ENCODE measurements at places on chromosomes 3 and 15.

DNA sequence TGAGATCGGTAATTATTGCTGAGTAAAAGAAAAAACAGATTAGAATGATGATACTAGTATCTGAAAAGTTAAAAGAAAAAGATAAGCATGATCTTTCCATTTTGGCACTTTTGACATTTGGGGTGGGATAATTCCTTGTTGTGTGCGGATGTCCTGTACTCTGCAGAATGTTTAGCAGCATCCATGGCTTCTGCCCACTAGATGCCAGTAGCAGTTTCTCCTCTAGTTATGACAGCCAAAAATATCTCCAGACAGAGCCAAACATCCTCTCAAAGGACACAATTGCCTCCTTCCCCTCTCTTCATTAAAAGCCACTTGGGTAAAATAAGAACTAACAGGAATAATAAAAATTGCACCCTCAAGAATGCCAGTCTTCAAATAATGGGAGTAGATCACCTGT lies 468.8 kb upstream of the GRM7 start:
- DNase-seq, result no peak

GRCh38 chr3:143832433-143832832 lies 15.8 kb downstream of the SLC9A9 start:
- DNase-seq, result no peak

GRCh38 chr15:33857726-33858125 lies 110.6 kb upstream of the CHRM5 start:
- DNase-seq, result no peak

DNA sequence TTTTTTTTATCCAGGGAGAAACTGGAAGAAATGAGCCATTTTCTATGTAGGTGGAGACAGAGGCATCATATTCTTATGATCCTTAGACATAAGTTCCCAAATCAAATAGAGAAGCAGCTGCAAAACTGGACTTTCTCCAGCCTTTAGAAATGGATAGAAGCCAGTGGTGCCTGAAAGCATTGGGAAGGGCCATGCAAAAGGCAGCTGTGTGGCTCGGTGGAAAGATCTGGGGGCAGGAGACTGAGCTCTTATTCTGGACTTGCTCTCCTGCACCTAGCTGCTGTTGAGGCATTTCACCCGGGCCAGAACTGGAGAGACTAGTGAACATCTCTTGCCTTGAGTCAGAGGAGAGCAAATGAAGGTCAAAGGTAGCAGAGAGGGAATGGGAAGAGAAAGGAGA lies 73.1 kb downstream of the TFG start:
- DNase-seq, result no peak

GRCh38 chr15:74621546-74621920 lies 5.9 kb downstream of the CLK3 start:
- DNase-seq, result no peak

DNA sequence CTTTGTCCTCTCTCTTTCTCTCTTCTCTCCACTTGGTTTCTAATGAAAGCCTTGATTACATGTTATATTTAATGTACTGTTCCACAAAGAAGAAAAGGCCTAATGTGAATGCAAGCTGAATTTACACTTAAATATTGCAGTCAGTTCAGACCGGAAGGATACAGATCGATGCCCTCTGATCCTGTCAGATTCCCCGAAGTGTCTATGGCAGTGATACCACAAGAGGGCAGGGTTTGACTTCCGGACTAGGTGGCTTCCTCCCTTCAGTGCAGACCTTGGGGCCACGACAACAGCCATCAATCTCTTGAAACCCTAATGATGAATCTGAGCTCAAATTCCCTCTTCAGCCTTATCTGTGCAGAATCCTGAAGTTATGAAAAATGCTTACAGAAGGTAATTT lies 29.5 kb downstream of the AGTR1 start:
- DNase-seq, result peak; percentile 31

GRCh38 chr15:31296646-31297574 lies 29.7 kb upstream of the KLF13 start:
- no peak for DNase-seq

DNA sequence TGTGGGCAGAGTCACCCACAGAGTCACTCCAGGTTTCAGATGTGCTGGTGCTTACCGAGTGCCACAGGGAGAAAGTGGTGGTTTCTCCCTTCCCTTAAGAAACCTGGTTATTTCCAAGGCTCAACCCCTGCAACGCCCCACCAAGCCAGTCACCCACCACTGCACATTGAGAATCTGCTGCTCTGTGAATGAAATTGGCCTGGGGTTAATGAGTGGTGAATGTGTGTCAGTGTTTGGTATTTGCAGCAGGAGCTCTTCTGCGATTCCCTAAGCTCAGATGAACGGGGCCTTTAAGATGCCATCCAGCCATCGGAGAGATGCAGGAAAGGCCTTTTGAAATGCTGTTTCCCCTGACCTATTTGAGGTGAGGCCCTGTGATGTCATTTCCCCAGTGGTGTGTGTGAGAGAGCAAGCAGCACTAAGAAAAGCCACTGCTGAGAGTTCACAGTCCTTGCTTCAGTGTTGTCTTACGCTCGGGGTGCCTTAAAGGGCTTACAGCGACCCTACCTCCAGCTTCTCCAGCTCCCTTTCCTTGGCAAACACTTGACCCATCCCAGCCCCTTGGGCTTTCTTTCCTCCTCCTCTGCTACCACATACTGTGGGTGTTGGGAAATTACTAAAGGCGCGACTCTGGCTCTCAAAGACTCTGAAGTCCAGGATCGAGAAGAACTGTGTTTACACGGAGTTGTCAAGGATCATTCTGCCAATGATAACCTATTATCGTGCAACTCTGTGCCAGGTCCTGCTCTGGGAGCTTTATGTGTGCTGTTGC lies 68.9 kb downstream of the SMAD3 start:
- DNase-seq, result peak; percentile 18

GRCh38 chr15:70559265-70560239 lies 203.8 kb downstream of the UACA start:
- peak; percentile 88 for DNase-seq

DNA sequence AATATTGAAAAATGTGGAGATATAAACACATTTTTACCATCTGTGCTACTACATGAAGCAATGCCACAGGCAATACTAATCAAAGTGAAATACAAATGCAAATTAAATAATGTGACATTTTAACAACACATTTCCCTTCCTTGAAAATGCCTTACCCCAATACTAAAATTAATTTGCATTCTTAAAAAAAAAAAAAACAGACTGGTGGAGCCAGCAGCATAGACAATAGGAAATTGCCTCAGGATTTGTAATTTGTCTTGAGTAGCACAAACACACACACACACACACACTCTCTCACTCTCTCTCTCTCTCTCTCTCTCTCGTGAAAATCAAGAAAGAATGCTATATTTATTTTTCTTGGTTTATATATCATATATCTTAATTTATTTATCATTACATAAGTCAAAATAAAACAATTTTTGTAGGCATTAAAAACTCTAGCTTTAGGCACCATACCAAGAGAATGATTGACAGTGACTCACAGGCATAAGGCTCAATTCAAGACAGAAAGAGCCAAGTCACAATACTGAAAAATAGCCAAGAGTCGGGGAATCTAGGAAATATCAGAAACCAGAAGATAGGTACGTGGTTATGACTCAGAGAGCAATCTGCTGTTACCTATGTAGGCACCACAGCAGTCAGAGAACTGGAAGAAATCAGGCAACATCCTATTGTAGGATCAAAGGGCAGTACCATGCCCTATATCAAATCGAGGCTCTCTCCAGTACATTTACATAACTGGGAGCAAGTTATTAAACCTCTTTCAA lies 23.0 kb downstream of the SUCNR1 start:
- no peak for DNase-seq

GRCh38 chr3:97896547-97896946 lies 74.7 kb downstream of the CRYBG3 start:
- no peak for DNase-seq

GRCh38 chr3:11238880-11239279 lies 33.3 kb upstream of the ATG7 start:
- no peak for DNase-seq

- DNase-seq, result peak; percentile 68
Observed at GRCh38 chr15:40310001-40310959, 2.5 kb upstream of the PLCB2 start.

- DNase-seq, result no peak
Observed at GRCh38 chr3:177426878-177427495, 229.7 kb upstream of the TBL1XR1 start.

- no peak for DNase-seq
Observed at GRCh38 chr3:145557405-145557804, 603.6 kb downstream of the PLOD2 start.

GRCh38 chr3:158539414-158540014 lies 31.5 kb upstream of the MLF1 start:
- DNase-seq, result peak; percentile 5

- DNase-seq, result no peak
Observed at GRCh38 chr3:14872706-14873105, 53.9 kb downstream of the FGD5 start.

DNA sequence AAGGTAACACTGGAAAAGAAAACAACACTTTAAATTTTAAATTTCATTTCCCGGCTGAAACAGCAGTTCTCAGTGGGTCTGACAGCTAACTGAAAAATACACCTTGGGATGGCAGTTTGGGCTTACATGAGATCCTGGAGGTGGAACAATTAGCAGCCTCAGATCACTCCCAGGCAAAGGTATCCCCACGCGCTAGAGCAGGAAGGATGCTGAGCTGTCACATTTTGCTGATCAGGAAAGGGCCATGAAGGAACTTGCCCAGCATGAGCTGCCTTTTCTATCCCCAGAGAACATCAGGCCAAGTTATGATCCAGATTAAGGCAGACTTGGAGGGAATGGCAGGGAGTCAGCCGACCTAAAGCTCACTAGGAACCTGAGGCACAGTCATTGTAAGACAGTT lies 204.8 kb upstream of the SLC2A2 start:
- DNase-seq, result no peak

DNA sequence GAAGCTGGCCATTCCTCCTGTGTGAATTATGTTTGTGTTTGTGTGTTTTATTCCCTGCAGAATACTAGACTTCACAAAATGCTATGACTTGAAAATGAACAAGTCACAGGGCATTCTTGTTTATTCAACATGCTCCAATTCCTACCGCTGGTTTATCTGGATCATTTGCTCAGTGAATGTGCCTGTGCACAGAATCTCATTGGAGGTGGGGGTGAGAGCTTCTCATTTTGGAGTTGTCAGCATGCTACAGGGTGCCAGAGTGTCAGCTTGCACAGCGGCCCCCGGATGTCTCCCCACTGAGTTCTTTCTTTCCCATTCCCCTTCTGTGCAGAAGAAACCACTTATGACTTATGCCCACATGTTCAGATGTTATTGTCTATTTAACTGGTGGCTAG lies 428.7 kb downstream of the ROBO2 start:
- DNase-seq, result no peak

DNA sequence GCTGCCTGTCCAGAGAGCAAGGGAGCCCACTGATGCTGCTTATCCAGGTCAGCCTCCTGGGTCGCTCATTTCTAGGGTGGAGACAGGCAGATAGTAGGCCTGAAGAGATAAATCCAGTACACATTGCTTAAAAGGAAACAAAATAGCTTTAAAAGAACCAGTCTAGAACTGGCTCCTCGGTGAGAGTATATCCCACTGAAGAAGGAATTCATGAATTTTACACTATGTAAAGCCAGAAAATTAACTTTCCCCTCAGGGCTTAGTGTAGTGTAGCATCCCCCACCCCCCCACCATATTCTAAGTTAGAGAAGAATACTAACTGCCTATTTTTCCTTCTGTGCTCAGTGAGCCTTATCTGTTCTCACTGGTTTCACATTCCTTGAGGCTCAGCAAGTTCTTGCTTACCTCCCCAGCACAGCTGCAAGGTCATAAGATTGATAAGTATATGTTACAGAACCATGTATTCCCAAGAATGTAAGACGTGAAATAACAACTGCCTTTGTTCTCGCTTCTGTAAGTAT lies 30.5 kb upstream of the NOX5 start:
- no peak for DNase-seq

GRCh38 chr3:23183731-23184130 lies 19.4 kb upstream of the UBE2E2 start:
- no peak for DNase-seq

- no peak for DNase-seq
Observed at GRCh38 chr3:23170291-23170690, 32.8 kb upstream of the UBE2E2 start.

DNA sequence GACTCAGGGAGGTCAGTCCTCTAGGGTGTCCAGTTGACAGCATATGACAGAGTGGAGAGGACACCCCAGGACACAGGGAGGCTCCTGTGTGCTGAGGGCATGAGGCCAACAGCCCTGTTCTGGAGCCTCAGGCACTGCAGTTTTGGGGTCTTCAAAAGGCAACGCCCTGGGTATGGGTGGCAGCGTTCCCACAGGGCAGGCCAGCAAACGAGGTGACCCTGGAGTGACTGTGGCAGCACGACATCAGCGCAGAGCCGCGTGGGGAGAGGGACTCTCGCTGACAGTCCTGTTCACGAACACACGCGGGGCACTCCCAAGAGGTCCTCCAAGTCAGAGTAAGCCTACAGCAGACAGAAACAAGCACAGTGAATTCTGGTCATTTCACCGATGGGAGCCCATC lies 41.4 kb upstream of the VPS8 start:
- no peak for DNase-seq

GRCh38 chr3:102471001-102471400 lies 36.2 kb downstream of the ZPLD1 start:
- peak; percentile 2 for DNase-seq

DNA sequence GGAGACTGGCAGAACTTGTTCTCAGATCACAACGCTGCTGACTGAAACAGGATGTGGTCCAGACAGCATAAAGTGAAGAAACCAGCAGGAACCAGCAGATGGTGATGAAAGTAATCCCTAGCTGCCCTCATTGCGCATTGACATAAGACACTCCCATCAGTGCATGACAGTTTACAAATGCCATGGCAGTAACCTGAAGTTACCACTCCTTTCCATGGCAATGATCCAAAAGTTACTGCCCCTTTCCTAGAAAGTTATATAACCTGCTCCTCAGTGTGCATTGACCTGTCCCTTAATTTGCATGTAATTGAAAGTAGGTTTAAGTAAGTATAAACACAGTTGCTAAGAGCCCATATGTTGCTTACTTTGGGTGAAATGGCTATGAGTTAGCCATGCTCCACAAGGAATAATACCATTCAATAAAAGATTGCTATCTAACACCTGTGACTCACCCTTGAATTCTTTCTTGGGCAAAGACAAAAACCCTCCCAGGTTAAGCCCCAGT lies 149.1 kb upstream of the CD96 start:
- no peak for DNase-seq

- no peak for DNase-seq
Observed at GRCh38 chr15:99084965-99085364, 19.9 kb upstream of the SYNM start.

DNA sequence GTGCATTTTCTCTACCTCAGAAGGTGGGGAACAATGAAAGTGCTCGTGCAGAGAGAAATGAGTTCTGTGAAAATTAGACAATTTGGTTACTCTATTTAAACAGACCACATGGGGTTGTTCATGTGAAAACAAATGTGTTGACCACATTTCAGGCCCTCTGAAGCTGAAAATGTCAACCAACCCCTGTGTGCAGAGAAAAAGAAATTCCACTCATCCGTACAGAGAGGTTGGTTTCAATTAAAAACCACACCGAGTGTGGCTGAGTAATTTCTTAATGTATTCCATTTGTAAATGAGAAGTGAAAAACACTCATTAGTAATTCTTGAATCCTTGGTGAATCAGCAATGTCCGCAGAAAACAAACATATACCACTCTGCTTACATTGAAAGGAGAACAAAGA lies 46.9 kb upstream of the SLC7A14 start:
- no peak for DNase-seq
